ENCODE measurements at places on chromosomes 12 and 14. TPM values are rescaled to one million over a fixed set of nuclear protein-coding genes. Genes with fewer than 3 reads are reported as not detected.
A peak's percentile ranks its signal among the peaks of the same experiment; 100 is the strongest.

The KLRC2 gene
- total RNA-seq, result not detected

DNA sequence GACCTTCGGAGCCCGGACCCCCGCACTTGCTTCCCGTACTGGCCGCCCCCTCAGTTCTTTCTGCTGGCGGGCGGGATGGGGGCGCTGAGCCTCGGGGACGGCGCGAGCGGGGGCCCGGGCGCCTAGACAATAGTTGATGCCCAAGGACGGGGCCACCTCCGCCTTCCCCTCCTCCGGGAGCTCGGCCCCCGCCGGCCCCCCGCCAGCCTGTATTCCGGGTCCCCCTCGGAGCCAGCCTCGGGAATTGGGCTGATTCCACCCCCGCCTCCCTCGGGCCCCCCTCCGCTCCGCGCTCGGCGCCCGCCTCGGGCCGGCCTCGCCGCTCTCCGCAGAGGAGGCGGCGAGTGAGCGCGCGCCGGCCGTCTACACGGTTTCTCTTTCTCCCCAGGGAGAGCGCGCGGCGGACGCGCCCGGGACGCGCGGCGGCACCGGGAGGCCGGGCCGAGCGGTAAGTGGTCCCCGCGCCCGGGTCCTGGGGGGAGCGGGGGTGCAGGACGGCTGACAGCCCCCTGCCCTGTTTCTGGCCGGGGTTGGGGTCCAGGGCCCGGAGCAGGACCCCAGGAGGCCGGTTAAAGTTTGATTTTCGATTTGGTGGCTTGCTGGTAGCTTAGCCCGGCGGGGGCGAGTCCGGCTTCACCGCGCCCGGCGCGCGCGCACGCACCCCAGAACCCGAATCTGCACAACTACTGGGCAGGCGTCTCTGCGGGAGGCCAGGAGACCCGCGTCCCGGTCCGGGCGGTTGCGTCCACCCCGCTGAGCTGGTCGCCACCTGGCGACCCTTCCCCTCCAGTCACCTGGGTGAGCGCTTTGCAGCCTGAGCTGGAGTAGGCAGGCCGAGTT, 413.7 kb downstream of the PCNX1 start:
- DNase-seq, result peak; percentile 65

The EDDM3A gene
- not detected for total RNA-seq

The TMCC3 gene
- total RNA-seq, result 4.7 TPM

DNA sequence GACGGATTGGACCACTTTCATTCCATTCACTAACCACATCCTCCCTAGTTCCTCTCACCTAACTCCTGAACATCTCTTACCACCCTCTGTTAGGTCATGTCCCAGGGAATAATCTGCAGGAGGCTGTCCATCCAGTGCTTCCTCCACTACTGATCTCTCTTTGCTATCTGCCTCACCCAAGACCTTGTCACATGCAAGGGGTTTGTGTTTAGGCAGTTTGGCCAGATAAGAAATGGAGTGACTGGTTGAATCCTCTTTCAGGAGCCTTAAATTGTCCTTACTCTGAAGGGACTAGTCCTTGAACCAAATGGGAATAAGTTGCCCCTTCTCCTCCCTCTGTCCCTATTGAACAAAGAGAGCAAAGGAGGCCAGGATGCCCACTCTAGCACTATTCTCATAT, 249.2 kb upstream of the BTG1 start:
- no peak for DNase-seq

DNA sequence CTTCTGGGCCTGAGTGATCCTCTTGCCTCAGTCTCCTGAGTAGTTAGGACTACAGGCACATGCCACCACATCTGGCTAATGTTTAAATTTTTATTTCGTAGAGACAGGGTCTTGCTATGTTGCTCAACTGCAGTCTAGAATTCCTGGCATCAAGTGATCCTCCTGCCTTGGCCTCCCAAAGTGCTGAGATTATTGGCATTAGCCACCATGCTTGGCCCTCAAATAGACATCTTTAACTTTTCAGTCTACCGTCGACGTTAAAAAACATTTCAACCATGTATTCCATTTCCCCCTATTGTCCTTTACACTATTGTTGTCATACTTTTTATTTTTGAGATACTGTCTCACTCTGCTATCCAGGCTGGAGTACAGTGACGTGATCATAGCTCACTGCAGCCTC, 22.4 kb downstream of the ERH start:
- DNase-seq, result no peak

DNA sequence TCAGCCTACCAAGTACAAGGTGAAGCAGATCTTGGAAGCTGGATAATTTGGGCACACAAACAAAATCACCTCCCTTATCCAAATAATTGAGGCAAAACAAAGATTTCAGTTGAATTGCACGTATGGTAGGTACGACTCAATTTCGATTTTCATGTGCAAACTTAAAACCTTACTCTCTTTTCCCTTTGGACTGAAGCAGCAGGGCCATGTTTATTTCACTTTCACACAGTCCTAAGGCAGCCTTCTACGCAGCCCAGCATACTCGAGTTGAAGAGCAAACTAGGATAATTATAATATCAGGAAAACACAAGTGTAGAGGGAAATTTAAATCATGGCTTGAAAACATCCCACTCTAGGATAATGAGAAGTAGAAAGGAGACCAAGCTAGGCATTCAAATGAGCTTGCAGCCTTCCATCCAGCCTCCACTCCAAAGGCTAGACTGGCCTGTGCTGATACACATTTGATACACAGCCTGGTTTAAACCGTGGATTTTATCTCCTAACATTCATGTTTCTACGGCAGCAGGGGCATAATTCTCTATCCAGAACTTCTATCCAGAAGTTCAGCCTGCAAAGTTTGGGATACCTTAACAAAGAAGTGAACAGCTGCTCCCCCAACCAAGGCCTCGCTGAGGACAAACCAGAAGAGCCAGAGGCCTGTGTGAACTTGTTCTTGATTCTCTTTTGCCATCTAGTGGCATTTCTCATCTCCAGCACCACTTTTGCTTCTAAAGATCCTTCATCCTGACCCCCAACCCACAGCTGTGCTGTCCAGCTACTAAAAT, 2.4 kb upstream of the RNASE7 start:
- DNase-seq, result no peak

The TSPAN8 gene
- not detected for total RNA-seq

DNA sequence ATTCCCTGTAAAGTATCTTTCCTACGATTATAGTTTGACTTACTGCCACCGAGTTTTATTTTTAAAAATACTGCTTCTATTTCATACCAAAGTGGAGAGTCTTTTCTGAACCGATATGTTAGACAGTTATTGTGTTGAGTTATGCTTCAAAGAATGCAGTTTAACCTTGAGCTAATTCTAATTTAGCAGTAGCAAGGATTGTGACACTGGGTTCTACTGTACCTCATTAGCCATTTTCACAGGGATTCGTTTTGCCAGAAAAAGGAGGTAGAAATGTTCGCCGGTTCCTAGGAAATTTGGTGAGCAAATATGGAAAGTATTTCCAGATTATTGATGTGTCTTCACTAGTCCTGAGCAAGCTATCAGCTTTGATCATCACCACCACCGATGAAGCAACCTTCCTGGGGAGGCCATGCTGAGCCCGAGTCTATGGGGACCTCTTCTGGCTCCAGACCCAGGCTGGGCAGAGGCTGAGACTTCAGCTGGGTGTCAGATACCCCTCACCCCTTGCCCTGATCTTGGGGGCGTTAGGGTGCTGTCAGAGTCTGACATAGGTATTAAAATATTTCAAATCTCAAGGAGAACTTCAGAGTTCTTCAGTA, 13.6 kb downstream of the GLRX5 start:
- DNase-seq, result no peak

DNA sequence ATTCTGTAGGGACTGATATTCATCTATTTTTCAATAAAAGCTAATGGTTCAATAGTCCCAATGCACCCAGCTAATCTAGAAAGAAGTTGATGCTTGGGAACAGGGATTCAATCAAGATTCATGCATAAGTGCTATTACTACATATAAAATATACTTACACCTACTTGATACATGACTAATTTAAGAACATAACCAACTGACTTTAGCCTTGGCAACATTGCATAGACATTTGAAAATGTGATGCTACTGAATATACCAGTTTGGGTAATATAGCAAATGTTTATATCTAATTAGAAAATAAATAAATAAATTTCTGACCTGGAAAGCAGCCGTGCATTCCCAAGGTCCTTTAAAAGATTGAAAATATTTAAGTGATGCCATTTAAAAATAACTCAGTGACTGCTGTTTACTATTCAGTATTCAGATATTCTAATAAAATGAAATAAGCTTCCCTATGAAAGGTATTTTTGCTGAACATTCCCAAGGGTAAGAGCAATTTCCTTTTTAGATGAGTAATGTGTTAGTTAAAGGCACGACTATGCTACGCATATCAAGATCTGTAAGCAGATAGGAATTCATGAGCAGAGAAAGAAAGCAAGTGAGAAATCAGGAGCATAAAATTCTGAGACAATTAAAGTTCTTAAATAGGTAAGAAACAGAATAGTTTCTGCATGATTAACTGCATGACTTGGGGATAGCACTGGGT, 160.6 kb upstream of the SYT1 start:
- no peak for DNase-seq

The POTEG gene
- not detected for total RNA-seq

DNA sequence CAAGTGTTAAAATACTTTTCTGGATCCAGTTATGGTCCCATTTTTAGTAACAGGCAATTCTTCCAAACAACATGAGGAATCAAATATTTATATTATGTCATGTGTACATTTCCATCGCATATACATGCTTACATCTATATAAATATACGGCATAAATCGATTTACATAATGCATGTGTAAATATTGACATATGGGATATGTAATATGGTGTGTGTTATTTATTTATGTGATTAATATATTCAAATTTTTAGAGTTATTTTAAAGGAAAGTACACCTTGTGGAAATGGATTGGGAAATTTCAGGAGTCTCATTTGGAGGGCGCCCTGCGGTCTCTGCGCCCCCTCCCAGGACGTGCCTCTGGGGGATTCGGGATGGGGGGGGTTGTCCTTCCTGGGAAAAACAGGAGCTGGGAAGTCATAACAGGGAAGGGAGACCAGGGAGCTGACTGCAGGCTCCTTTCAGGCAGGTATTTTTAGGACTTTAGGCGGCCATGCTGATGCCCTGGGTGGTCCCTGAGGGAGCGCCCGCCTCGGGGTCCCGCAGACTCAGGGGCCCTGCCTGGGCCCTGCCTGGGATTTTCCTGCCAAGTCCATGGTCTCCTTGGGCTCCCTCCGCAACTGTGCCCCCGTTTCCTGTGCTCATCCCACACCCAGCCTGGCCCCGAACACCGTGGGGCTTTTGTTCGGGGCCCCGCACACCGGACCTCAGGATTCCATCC, 82.7 kb upstream of the SFSWAP start:
- no peak for DNase-seq

Data from heart left ventricle (tissue), 16 donors.